ENCODE measurements at places on chromosomes 5 and 9.

- no peak for DNase-seq
Observed at GRCh38 chr5:126778675-126779403, 1.9 kb downstream of the LMNB1 start.

- no peak for DNase-seq
Observed at GRCh38 chr5:73544429-73545402, 20.7 kb downstream of the ANKRA2 start.

DNA sequence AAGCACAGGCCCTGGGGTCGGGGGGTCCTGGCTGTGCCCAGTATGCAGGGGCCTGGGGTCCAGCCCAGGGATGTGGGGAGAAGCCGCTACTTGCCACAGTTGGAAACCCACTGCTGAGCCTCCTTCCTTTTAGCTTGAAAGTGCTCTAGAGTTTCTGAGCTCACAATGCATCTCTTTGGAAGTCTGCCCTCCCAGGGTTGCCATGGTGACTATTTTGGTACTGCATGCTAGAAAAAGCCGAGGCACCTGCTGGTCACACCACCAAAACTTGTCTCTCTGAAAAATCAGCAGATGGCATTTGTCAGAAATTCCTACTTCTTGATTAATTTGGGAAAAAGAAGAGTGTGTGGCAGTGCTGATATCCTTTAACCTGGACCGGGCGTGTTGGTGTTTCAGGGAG lies 151.8 kb downstream of the SEC61B start:
- no peak for DNase-seq

GRCh38 chr9:124180557-124180956 lies 77.2 kb upstream of the NEK6 start:
- DNase-seq, result no peak

DNA sequence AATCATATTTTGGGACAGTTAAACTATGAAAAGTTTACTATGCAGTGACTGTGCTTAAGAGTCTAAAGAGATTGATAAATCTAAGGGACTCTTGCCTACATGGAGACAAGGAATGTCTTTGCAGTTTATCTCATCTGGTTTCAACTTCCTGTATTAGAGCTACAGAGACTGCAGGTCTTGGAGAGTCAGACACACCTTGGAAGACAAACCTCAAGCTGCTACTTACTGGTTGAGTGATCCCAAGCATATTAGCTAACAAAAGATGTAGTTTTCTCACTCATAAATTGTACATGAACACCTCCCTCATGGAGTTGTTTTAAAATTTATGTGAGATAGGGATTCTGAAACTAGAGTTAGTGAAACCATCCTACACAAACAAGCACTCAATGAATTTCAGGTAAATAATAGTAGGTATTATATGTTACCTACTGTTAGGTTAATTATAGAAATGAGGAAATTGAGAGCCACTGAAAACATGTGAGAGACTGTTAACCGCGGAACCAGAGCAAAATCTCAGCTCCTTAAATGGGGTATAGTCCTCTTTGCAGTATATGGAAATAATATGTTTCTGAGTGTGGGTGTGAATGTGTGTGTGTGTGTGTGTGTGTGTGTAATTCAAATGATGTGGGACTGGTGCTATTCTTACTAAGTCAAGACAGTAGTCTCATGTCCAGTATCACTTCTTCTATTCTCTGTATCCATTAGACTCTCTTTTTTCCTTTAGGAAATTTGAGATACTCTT lies 752.1 kb downstream of the DTWD2 start:
- DNase-seq, result no peak

DNA sequence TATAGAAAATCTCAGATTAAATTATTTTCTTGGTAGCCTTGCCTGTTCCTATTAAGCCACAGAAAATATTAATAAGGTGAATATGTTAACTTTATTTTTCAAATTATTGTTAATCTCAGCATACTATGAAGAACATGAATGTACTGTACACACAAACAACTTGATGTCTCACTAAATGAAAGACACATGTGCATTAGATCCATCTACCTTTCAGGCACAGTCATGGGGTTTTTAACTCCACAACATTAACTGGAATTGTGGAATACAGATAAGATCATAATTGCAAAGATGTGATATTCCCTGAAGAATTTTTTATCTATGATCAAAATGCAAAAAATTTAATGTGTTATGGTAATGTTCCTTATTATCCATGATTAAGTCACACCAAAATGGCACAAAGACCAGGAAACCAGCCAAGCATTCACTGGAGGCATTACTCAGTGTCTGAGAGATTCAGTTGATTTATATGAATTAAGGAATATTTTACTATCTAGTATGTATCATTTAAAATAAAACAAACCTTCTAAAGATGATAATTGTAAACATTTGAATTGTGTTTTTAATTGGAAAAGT lies 150.0 kb upstream of the VCAN start:
- no peak for DNase-seq

DNA sequence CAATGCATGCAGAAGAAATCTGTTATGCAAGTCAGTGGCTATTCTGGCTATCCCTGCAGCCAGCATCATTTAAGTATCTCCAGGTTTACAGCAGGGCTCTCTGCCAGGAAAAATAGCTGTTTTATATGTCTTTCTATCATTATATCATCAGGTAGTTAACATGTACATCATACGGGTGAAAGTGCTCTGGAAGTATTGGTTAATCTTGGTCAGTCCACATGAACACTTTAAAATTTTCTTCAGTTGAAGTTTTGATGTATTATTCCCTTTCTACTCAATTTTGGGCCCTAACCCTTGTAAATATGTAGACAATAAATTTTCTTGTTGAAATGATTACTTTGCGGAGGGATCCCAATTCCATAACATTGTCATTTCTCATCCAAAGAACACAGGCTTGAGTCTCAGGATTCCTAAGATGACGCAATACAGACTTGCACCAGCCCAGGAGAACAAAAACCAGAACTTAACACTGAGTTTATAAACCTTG lies 67.5 kb downstream of the SEMA6A start:
- DNase-seq, result no peak

GRCh38 chr9:133822430-133823065 lies 84.4 kb upstream of the SARDH start:
- DNase-seq, result no peak

DNA sequence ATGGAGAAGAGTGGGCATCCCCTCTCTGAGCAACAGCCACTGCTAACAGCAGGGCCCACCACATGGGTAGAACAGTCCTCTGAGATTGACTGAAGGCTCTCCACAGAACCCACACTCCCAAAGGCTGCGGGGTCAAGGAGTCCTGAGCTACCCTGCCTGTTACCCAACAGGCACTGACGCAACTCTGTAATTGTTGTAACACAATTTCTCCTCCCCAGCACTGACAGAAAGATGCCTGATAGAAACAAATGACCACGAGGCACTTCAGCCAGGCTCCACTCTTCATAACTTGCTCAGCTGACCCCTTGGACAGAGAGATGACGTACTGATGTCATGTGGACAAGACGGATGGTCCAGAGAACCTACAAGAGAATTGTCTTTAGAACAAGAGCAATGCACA lies 220.7 kb downstream of the SPOCK1 start:
- no peak for DNase-seq

- no peak for DNase-seq
Observed at GRCh38 chr5:6376974-6377520, 1.3 kb downstream of the MED10 start.

GRCh38 chr5:31976169-31976568 lies 197.9 kb downstream of the GOLPH3 start:
- DNase-seq, result no peak

GRCh38 chr9:122179690-122180074 lies 20.0 kb downstream of the MORN5 start:
- no peak for DNase-seq

GRCh38 chr5:98872674-98873073 lies 56.1 kb downstream of the CHD1 start:
- no peak for DNase-seq

DNA sequence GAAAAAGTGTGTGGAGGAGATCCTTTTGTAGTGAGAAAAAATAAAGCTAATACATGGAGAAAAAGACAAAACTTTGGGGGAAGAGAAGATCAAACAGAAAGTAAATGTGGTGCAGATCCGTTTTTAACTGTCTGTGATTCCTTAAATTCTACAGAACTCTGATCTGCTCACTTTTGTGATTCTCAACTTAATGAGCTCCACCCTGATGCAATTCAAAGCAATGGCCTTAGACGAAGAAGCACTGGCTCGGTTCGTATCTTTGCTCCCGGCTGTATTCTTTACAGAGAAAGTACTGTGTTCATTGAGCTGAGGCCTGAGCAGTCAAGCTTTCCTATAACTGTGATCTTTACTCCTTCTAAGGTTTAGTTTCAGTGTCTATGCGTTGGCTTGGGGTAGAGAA lies 453.4 kb downstream of the DMAC1 start:
- DNase-seq, result no peak

DNA sequence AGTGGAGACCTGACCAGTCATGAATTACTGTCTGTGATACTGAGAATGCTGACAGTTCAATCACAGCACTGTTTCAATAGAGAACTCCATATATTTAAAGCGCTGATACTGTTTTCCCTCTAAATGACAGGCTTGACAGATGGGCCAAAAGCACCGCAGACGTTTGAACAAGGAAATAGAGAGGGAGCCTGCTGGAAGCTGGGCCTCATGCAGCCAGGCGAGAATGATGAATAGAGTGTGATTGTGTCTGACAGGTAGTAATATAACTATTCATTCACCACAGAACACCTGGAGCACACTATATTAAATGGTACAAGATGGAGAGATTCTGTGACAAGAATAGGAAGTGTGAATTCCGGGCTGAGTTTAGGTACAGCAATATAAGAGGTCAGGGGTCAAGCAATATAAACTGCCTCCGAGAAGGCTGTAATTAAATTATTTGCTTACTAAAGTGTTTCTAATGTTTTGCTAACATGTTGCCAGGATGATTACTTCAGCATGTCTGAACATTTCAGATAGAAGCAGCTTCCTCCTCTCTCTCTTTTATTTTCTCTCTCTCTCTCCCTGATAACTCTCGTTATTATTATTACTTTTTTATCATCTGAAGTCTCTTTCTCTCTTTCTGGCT lies 297.7 kb downstream of the CSNK1G3 start:
- DNase-seq, result no peak

- no peak for DNase-seq
Observed at GRCh38 chr9:37229455-37229854, 109.1 kb downstream of the ZCCHC7 start.
